ENCODE measurements at places on chromosomes 7 and 10.
A peak's percentile ranks its signal among the peaks of the same experiment; 100 is the strongest.

DNA sequence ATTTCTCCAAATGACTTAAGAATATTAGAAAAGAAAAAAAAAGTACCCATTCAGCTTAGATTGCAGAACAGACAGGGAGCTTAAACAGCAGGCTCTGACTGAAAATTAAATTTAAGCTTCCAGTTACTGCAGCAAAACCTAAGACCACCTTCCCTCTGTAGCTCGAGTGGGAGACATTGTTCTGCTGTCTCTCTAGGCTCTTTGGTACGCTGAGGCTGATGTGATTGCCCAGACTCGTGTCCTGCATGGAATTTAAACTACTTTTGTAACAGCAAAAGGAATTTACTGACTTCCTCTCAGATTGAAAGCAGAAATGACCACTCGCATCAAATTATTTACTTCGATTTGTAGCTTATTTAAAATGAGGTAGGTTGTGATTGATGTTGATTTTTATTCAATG is 124.6 kb downstream of the LRRTM3 start:
- DNase-seq = no peak

DNA sequence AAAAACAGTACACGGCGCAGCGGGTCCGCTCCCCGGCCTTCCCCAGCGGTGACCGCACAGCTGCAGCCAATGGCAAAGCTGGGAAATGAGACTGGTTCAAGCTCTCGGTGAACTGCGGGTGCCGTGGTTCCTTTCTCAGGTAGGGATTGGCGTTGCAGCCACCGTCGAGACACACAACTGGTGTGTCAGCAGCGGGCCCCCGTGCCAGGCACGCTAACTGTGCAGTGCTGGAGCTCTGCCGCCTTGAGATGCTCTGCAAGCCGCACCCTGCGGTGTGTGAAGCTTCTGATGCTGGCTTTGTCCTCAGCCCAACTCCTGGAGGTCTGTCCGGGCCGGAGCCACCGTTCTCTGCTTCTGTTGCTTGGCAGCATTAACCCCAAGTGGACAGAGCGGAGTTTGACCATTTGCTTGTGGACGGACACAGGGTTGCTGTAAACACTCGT is 20.6 kb upstream of the NKX6-2 start:
- peak; percentile 6 for DNase-seq

GRCh38 chr10:108132303-108132702 is 967.8 kb upstream of the SORCS1 start:
- DNase-seq = peak; percentile 31

- DNase-seq = peak; percentile 18
These were observed at the start of gene SH3PXD2A for GRCh38 chr10:103855424-103855823. Gene SH3PXD2A, minus strand, starts transcription at chr10:103855576. Its CDS starts 310 bp downstream, at chr10:103855266.

- DNase-seq = no peak
These were observed 1055.9 kb downstream of the KCNMA1 start for GRCh38 chr10:76581506-76582256.

DNA sequence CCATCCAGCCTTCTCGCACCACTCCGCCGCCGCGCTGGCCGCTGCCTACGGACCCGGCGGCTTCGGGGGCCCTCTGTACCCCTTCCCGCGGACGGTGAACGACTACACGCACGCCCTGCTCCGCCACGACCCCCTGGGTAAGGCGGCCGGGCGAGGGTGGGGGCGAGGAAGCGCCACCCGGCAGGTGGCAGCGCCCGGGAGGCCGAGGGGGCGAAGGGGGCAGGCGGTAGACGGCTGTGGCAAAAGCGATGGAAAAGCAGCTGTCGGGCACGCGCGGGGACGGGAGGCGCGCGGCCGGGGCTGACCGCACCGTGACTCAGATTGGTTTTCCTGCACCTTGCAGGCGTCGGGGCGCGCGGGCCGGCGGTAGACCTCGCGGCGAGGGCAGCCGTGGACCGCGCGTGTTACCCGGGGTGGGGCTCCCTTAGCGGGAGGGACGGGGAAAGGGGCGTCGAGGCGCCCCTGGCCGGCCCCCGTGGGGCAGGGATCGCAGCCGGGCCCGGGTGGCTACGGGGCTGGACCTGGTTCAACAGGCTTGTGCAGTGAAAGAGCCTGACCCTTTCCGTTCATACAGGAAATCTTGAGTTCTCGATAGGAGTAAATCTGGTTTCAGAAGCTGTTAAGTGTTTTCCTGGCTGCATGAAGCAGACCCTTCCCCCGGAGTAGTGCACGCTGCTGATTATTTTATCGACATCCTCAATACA is 608 bp downstream of the HHEX start:
- peak; percentile 43 for DNase-seq

DNA sequence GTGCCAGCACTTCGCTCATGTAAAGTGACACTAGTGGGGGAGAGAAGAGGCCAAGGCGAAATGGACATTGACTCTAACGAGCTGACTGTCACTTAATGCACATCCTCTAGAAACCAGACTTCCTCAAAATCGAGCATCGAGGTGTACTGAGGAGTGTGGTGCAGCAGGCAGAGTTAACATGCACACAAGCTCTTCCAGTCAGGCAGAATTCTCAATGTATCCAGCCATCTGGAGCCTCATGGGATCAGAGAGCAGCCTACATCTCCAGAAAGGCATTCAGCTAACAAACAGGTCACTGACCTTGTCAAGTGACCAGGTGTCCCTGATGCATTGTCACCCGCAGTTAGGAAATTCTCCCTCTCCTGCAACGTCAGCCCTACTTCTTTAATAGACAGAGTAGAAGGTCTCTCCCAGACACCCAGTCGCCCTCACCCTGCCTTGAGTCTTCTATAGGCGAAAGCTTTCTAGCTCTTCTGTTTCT is 259.8 kb upstream of the AOAH start:
- no peak for DNase-seq

DNA sequence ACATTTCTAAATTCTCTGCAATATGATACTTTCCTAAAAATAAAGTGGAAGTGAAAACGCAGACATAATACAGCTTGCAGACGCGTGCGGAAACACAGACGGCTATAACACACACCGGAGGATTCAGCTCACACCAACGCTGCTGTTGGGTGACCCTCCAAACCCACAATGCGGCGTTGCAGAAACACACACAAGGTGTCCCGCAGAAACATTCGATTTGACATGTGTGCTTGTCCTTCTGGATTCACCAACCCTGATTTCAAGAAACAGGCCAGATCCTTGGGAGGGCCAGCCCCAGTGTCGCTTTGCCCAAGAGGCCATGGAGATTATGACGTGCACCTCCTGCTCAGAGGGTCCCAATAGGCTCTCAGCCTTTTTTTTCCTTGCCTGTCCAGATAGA is 136.7 kb upstream of the TCERG1L start:
- no peak for DNase-seq

- DNase-seq = no peak
These were observed 8.3 kb downstream of the FAM20C start for GRCh38 chr7:200704-201103.

DNA sequence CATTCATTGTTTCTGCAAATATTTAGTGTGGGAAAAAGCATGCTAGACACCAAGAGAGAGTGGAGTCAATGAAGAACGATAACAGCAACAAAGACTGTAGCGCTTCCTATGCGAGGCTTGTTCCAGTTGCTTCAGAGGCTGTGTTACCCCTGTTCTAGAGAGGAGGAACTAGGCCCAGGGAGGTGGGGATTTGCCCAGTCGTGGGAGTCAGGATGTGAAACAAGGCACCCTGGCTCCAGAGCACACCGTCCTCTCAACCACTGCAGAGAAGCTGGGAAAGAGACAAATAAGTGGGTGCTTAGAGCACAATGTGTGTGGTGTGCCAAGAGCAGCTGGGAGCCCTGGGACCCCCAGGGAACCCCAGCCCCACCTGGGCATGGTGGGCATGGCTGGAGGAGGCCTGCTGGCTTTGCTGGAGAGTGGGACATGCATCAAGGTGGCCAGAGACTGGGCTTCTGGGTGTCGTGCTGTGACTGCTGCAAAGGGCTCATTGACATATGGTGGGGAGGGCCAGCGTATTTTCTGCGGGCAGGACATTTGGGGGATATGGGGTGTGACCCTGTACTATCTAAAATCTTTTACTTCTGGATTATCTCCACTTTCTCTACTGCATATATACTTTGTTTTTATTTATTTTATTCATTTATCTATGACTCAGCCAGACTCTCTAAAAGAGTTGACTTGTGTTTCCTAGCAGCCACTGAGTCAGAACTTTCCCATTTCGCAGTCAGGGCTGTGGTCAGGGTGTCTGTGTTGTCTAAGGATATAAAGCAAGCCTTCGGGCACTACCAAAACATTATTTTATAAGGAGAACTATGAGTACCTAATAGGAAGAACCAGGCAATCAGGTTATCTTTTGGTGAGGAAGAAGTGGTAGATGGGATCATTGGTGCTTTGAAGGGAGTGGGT is 95.4 kb downstream of the TCF7L2 start:
- no peak for DNase-seq

DNA sequence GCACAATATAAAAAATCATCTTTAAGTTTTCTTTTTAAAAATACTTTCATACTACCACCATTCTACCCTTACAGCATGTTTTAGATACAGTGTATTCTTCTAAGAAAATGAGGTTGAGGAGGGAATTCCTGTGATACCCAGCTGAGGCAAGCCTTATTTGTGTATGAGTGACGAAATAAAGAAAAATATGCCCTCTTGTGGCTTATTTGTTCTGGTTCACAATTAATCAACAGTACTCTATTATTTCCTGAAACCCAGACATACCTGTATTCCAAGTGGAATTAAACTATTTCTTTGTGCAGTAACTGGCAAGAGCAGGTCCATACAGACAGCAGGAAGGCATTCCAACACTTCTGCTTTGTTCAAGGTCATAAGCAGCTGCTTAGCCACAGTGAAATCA is 4.5 kb upstream of the SEMA3D start:
- DNase-seq = no peak

GRCh38 chr7:96664793-96665192 is 44.9 kb downstream of the SEM1 start:
- no peak for DNase-seq

GRCh38 chr7:26233902-26234511 is 32.5 kb downstream of the CBX3 start:
- no peak for DNase-seq

GRCh38 chr10:6130848-6131470 is 42.1 kb downstream of the RBM17 start:
- DNase-seq = no peak

DNA sequence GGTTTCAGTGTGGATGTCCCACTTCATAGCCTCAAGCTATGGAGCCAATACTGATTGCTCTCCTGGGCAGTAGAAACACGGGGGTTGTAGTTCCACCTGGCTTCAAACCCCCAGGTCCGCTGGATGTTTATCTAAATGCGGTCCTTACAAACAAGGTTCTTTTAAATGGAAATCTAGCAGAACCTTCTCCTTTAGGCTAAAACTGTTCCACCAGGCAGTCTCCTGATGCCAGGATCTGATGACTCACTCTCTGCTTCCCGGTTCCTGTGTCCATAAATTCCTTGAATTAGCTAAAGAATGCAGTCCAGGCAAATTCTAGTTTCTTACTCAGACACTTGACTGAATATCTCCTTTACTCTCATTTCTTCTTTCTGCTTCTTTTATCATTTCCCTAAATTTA is 108.4 kb upstream of the FAM3C start:
- DNase-seq = no peak

- DNase-seq = no peak
These were observed 2.8 kb downstream of the TRAPPC14 start for GRCh38 chr7:100155553-100156317.

DNA sequence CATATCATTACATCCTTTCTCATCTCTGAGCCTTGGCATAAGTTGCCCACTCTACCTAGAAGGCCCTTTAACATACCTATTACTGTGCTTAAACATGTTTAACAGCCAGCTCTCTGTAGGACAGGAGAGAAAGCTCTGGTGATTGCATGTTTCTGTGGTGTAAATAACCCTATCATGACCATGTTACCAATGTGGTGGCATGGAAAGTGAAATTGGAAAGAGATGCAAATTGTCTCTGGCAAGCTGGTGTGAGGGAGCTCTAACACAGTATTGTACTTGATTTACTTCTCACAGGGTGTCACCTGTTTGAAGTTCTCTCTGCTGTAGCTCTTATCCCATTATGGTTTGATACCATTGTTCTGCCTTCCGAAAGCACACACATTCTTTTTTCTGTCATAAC is 231.8 kb upstream of the DKK1 start:
- DNase-seq = no peak

DNA sequence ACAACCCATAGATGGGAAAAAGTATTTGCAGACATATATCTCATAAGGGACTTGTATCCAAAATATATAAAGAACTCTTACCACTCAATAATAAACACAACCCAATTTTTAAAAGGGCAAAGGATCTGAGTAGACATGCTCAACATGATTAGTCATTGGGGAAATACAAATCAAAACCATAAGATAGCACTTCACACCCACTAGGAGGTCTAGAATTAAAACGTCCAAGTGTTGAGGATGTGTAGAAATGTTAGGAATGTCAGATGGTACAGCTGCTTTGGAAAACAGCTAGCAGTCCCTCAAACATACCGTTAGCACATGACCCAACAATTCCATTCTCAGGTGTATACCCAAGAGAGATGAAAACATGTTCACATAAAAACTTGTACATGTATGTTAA is 8.3 kb downstream of the PSTK start:
- no peak for DNase-seq

GRCh38 chr10:108801220-108801619 is 1122.1 kb downstream of the XPNPEP1 start:
- no peak for DNase-seq

- no peak for DNase-seq
These were observed 143.4 kb upstream of the KLF14 start for GRCh38 chr7:130877236-130877990.

GRCh38 chr10:30917789-30918188 is 113.9 kb downstream of the ZNF438 start:
- DNase-seq = no peak

DNA sequence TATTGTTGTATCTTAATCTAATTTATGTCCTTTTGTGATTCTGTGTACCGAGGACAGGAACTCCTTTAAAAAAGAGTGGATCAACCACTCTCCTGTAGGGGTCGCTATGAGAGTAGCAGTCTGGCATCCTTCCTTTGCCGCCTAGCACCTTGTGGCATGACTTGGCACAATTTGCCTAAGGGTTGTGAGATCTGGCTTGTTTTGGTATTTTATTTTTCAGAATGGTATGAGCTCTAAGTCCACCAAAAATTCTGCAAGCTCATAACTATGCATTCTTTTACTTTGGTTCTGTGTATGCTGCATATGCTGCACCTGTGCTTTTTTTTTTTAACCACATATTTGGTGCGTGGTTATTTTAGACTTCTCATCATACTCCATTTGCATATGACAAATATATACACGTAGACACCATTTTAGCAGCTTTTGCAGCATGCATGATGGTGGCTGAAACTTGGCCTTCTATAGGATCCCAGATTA is 112.8 kb downstream of the CDK14 start:
- DNase-seq = peak; percentile 63
